Natural killer cell treated with Interleukin-12 subunit alpha and Interleukin-12 subunit beta and Interleukin-15 and Interleukin-18, amount 100 ng/mL, for 72 hours (primary cell): ENCODE measurements at places on chromosomes 5 and 9. TPM values are rescaled to one million over a fixed set of nuclear protein-coding genes. Genes with fewer than 3 reads are reported as not detected.

WDR38 gene
- not detected for total RNA-seq

IGIP gene
- total RNA-seq = 3.1 TPM

PKD2L2 gene
- total RNA-seq = not detected

AMBP gene
- not detected for total RNA-seq

ADGRD2 gene
- not detected for total RNA-seq

FBLL1 gene
- total RNA-seq = 0.24 TPM

TRAF1 gene
- 375 TPM for total RNA-seq

OR1N2 gene
- total RNA-seq = not detected

SMIM32 gene
- not detected for total RNA-seq

LPAR1 gene
- 0.21 TPM for total RNA-seq

CKMT2 gene
- total RNA-seq = not detected

GKAP1 gene
- 4.3 TPM for total RNA-seq

DNA sequence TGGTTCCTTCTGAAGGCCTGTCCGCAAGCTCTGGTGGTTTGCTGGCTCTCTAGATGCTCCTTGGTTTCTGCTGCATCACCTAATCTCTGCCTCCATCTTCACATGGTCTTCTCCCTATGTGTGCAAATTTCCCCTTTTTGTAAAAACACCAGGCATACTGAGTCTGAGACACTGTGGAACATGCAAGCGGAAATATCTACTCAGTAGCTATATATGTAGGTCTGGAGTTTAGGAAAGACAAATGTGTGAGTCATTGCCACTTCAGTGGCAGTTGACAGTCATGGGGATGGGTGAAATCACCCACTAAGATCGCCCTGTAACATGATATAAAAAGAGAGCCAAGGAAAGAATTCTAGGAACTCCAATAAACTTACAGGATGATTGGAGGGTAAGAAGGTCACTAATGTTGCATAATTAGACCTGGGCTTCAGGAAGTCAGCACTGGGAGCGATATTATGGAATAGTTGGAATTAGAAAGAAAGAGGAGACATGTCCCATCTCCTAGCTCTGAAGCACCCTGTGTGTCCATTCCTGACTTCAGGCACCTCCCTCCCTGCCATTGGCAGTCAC, 22.7 kb upstream of the UBLCP1 start:
- no peak for DNase-seq

DNA sequence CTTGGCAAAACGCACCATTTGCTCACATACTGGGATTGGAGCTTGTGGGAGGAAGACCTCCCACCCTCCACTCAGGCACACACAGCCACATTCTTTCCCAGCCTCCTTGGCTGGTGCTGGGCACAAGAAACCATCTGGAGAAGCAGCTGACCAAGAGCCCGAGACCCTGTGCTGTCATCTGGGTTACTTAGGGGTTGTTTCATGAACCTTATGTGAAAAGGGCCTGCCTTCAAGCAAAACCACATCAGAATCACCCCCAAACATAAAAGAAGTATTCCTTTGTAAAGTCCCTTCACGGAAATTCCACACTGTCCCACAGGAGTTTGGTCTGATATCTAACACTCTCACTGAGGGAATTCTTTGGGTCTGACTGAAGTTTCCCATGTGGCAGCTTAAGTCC, 172.1 kb downstream of the NR3C1 start:
- DNase-seq = no peak

GRCh38 chr9:35067056-35067455, 5.4 kb downstream of the VCP start:
- no peak for DNase-seq

GRCh38 chr5:65482736-65483545, 1.2 kb upstream of the ADAMTS6 start:
- DNase-seq = no peak

GRCh38 chr9:20996809-20997208, 34.6 kb downstream of the HACD4 start:
- DNase-seq = no peak

- no peak for DNase-seq
Measured at GRCh38 chr9:38626006-38626405, 5.6 kb upstream of the ANKRD18A start.

DNA sequence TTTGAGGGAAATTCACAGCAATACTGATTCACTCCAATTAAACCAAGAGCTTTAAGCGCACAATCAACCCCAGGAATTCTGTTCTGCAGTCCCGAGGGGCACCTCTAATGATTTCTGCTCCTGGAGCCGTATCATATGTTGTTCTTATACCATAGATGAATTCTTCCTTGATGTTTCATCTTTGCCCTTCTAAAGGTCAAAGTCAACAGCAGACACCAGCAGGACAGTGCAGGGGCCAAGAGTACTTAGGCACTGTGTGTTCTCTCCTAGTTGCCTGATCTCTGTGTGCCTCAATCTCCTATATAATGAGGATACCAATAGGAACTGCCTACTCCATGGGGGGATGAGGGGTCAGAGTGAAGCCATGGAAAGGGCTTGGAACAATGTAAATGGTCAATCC, 16.5 kb downstream of the EPB41L4B start:
- DNase-seq = no peak

- DNase-seq = no peak
Measured at GRCh38 chr5:44911501-44911900, 102.8 kb downstream of the MRPS30 start.

DNA sequence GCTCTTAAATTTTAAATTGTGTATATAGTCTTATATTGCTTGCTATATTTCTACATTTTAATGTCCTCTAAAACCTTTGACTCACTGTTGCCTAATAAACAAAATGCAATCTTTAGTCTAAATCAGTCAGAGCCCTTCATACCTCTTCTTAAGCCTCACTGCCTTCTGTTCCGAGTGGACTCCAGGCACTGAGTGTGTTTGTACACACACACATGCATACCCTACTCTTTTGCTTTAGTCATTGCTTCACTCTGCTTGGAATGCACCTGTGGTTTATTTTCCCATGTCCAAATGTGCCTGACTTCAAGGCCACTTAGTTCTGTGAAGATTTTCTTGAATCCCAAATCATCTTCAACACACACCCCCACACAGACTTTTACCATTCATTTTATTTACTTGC, 60.9 kb downstream of the SLC12A2 start:
- DNase-seq = no peak

DNA sequence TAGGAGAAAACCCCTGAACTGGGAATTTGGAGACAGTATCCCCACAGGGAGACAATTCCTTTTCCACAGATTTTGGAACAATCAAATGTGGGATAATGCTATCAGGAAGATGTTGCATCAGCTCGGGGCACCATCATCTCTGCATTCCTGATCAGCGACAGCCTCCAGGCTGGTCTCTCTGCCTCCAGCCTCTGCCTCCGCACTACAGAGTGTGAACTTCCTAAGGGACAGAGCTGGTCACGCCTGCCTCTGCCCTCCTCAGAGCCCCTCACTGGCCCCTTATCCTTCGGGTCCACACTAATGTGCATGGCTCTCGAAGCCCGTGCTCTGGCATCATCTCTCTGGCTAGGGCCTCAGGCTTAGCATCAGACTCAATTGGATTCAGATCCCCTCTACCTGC, 8.6 kb downstream of the FOXI1 start:
- no peak for DNase-seq

DNA sequence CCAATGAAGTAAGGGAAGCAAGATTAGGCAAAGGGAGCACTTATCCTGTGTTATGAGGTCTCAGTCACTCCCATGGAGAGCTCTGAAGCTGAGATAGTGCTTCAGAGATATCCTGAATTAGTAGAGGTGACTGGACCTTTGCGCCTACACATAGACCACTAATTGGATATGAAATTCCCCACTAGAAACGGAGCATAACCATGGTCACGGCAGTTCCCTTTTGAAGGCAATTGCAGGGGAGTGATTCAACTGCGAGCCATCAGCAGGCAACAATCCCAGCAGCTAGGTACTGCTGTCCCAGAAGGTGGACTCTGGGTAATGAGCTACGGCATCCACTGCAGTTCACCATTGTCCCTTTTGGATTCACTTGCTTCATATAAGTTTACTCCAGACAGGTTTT, 267.7 kb upstream of the RASA1 start:
- no peak for DNase-seq

DNA sequence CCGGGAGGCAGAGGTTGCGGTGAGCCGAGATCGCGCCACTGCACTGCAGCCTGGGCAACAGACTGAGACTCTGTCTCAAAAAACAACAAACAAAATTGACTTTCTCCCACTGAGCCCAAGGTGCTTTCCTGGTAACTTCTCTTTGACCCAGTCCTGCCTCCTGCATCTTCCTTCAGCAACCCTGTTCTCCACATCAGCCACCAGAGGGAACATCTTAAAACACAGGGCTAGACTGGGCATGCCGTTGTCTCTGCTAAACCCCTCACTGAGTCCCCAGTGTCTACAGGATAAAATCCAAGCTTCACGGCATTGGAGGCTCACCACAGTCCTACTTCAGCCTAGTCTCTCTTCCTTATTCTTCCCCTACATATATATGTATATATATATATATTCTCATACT, 39.8 kb upstream of the KCNMB1 start:
- no peak for DNase-seq

GRCh38 chr5:73823508-73823925, 197.5 kb downstream of the ARHGEF28 start:
- no peak for DNase-seq

DNA sequence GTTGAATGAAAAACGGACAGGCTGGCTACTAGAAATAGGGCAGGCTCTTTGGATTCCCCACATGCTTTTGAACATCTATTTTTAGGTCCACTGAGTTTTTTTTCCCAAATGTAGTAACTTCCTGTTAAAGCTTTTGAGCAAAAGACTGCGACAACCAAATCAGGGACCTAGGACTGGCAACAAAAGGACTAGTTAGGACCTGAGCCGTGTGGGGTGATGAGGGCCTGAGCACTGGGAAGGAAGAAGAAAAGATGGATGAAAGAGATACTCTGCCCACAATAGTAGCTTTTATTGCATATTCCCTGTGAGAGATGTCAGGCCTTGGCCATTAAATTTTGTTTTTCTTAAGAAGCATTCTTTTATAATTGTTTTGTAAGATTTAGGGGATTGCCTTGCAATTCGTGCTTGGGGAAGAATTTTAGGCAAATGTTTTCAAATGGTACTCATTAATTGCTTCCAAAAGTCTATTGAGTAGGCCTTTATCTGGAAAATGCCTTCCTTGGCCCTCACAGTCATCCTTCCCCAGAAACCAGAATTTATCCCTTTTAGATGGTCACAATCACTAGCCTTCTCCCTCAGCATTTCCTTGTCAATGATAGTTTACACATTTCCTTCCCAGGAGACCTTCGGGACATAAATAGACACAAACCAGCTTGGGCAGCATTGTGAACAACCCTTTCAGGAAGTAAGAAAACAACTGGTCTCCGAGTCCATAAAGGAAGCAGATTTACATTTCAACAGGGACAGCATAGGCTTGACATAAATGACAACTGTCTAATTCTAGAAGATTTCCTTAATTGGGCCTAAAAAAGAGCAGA, 166.5 kb downstream of the RMI1 start:
- no peak for DNase-seq

DNA sequence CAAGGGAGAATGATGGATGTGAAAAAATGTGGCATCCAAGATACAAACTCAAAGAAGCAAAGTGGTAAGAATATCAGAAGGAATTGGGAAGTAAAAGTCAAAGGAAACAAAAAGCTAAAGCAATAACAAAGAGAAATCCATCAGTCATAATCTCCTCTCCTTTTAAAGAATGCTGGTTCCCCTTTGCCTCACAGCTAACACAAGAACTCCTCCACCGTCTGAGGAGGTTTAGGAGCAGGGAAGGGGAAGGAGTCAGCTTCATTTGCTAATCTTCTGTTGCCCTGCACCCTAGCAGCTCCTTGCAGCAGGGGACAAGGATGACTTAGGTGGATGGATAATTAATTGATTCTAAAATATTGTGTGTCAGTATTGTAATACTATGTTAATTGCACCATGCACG, 16.4 kb downstream of the CD274 start:
- no peak for DNase-seq

DNA sequence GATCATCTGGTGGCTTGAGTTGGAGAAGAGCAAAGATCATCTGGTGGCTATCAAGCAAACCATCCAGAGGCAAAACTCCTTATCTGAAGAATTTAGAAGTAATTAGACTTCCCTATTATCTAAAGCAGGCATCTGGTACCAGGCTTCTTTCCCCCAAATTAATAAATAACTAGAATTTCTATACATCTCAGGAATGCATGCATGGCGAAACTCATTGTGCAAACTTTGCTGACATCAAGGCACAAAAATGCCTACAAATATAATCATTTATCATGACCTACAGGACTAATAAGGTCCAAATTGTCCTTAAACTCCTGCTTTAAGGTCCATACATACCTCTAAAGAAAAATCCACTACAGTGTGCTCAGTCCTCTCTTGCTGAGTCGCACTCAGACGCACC, 6.0 kb downstream of the OR13D1 start:
- DNase-seq = no peak

DNA sequence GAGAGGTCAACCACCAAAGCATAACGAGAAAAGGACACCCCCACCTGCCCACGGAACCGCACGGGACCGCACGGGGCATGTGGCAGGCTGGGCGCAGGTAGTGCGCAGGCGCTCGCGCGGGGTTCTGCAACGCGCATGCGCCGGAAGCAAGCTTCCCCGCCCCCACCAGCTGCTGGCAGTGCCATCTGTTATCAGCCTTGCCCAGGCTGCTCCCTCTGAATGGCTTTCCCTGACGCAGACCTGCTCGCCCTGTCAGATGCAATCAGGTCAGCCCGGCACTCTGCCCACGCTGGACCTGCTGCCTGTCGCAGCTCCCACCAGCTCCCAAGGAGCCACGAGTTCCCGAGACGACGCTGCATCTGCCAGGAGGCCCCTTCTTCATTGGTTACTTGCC, 22.8 kb downstream of the PTCH1 start:
- DNase-seq = no peak

DNA sequence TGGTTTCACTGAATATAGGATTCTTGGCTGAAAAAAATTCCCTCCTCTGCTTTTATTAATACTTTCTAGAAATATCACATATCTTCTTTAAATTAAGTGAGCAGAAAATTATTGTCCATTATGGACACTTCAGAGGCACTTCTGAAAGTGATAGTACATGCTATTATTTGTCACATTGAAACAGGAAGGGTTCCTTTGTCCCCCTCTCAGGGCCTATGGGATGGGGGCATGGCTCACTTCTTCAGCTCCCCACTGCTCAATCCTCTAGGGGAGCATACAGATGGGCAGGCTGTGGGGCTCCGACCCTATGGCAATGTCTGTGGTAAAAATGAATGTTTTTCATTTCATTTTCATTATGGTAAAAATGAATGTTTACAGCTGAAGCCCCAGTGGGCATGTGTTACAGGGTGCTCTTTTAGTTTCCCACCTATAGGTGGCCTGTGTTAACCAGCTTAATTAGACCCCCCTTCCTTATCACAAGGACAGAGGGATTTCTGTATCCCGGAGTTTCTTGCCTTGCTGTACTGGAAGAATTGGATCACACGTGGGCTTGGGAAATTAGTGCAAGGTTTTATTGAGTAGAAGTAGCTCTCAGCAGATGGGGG, 1225.2 kb downstream of the PTPRD start:
- no peak for DNase-seq

- DNase-seq = no peak
Measured at GRCh38 chr5:6459896-6460295, 11.2 kb downstream of the UBE2QL1 start.
